Activated CD4-positive, alpha-beta T cell treated with anti-CD3 and anti-CD28 coated beads, Interleukin-2, amount 10 ng/mL, durations not matched to agents 7 days and 5 days (primary cell): ENCODE measurements at places on chromosomes 13 and 19.

DNA sequence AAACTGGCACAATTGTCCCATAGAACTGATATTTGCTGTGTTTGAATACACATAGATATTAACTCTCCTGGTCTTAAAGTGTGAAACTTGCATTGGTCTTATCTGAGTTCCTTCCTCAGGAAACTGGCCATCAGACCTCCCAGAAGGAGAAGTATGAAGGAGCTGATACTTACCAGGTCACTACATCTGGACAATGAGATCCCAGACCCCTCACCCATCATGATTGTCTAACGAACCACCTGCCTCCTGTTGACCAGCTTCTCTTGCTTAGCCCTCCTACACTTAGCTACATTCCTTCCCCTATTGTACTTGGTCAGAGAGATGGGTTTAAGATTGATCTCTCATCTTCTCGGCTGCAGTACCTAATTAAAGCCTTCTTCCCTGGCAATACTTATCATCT, 413.3 kb downstream of the KCTD12 start:
- no peak for DNase-seq

DNA sequence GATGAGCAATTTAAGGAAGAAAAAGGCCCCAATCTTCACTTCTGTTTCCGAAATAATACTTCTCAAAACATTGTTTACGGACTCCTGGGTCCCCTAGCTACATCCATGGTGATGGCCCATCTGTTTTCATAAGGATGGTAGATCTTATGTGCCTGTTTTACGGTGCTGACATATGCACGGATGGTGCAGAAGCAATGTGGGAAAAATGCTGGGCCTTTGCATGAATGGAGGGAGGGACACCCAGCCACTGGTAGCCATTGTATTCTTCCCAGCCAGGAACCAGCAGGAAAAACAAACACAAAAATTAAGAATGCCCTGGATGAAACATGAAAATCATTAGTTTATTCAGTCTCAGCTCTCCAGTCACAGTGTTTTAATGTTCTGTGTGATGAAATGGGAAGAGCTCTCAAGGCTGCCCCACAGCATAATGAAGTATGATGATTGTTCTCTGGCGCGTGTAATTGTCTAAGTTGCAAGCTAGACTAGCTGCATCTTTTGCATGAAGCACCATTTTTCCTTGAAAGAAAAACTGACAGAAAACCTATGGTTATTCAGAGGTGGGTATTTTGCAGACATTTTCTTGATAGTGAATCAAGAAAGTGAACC, 1201.1 kb upstream of the SLC10A2 start:
- DNase-seq: no peak

DNA sequence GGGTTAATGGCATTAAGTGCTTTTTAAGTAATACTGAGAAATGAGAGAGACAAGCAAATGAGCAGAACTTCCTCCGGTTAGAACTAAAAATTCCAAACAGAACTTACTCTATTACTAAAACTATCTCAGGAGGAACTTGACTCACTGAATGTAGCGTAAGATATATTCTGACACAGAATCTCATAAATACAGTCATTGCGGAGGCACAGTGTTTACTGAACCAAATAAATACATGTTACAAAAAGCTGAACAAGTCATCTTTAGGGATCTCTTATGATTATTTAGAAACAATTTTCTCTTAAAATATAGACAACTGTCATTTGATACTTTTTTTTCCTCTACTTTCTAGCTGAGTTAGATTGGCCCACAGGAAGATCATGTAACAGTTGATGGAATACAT, 283.1 kb downstream of the KLF12 start:
- no peak for DNase-seq

GRCh38 chr13:51107996-51108395, 3.1 kb downstream of the C13orf42 start:
- no peak for DNase-seq

GRCh38 chr13:26623125-26623524, 65.6 kb downstream of the WASF3 start:
- DNase-seq: no peak

GRCh38 chr13:68810660-68811059, 1297.0 kb upstream of the ATXN8OS start:
- DNase-seq: no peak

- peak; percentile 43 for DNase-seq
Observed at GRCh38 chr13:30690282-30691188, 44.8 kb upstream of the ALOX5AP start.

- DNase-seq: no peak
Observed at GRCh38 chr19:35212241-35212640, 16.3 kb downstream of the FAM187B start.

- DNase-seq: no peak
Observed at GRCh38 chr13:50060718-50061117, 45.5 kb downstream of the KCNRG start.

DNA sequence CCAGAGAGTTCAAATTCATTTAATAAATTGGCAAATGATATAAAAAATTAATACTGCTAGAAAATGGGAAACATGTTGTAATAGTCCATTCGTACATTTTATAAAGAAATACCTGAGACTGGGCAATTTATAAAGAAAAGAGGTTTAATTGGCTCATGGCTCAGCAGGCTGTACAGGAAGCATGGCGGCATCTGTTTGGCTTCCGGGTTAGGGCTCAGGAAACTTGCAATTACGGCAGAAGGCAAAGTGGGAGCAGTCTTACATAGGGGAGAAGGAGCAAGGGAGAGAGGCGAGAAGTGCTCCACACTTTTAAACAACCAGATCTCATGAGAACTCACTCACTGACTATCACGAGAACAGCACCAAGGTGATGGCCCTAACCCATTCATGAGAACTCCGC, 512.0 kb downstream of the DACH1 start:
- no peak for DNase-seq

- DNase-seq: no peak
Observed at GRCh38 chr13:77866971-77867370, 51.7 kb downstream of the EDNRB start.

DNA sequence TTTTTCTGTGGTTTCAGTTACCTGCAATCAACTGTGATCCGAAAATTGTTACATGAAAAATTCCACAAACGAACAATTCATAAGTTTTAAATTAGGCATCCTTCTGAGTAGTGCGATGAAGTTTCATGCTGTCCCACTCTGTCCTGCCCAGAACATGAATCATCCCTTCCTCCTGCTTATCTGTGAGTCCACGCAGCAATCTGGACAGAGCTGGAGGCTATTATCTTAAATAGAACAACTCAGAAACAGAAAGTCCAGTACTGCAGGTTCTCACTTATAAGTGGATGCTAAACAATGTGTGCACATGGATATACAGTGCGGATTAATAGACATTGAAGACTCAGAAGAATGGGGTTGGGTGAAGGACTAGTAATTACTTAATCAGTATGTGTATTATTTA, 583.7 kb upstream of the SPRY2 start:
- no peak for DNase-seq

DNA sequence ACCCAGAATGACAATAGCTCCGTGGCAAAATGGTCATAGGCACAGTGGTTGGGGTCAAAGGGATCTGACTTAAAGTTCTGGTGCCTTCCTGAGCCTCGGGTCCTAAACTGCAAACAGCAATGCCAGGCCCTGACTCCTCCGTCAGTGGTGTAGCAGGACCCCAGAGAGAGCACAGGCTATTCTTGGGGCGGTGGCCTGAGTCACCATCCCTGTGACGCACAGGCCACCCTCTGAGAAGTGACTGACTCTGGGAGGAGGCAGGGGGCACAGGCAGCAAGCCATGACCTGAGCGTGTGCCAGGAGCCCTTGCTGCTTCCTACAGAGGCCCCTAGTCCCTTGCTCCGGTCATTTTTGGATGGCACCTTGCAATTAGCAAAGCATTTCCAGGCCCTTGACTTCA, 18.7 kb downstream of the PLVAP start:
- no peak for DNase-seq

GRCh38 chr19:49333811-49334288, 1.4 kb upstream of the CD37 start:
- DNase-seq: peak; percentile 81

DNA sequence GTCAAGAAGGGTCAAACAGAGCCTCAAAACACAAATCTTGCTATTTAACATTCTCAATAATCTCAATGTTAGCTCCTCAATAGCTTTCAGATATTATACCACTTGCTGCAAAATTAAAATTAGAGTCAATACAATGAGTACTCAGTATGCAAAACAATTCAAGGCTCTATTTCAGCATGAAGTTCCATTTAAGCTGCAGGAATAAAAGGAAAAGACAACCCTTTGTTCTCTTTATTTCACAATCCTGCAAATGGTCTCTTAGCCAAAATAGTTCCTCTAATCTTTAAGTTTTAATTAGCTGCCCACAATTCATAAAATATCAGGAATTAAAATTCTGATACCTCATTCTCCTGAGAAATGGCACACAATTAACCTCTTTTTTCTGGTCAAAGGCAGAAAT, 40.5 kb upstream of the DCT start:
- no peak for DNase-seq

DNA sequence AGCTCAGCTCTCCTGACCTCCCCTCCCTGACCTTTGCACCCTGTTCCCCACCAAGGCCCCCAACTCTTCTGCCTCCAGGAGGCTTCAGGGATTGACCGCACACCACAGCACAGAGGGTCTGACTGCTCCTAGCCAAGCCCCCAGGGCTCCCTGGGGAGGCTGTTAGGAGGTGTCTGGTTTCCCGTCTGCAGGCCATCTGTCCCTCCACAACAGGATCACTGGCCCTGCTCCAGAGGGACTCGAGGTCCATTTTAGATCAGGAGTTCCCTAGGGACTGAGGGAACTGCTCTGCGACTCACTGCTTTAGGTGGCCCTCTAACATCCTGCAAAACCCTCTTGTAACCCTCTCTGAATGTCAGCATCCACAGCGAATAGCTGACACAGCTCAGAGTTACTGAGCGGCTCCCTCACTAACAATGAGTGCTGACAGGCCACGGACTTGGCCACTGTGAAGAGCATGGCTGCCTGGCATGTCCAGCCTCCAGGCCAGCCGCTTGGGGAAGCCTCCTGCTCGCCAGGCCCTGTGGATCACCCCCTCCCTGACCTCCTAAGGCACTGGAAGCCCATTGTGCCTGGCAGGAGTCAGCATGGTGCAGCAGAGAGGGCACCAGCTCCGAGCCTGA, 17.7 kb downstream of the GRIK5 start:
- DNase-seq: no peak

DNA sequence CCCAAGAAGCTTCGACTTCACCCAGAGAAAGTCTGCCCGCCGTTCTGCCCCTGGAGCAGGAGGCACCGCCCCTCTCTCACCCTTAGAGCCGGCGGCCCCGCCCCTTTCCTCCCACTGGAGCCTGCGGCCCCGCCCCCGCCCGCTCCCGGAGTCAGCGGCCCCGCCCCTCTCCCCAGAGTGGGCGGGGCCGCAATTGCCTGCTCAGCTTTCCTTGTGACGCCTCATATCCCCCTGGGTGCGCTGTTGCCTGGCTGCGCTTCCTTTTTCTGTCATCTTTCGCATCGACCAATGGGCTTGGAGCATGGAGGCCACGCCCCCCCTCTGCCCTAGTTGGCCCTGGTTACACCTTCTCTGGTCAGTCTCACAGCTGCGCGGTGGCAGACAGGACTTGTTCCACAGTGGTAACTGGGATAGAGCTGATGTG, 38.2 kb upstream of the ZNF492 start:
- no peak for DNase-seq

DNA sequence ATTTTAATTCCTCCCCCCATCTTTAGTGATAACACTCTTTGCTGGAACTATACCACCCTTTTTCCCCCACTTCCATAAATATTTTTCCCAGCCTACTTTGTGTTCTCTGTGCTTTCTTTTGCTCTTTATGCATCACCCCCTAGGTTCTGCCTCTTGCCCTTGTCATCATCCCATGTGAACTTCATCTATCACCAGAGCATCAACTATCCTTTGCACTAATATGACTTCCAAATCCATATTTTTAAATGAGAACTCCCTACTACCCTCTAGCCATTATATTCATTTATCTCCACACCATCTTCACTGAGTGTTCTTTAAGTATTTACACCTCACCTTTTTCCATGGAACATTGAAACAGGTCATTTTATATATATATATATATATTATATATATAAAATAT, 452.7 kb downstream of the FOXO1 start:
- DNase-seq: no peak

GRCh38 chr19:51127032-51127431, 2.3 kb downstream of the SIGLEC9 start:
- DNase-seq: no peak

DNA sequence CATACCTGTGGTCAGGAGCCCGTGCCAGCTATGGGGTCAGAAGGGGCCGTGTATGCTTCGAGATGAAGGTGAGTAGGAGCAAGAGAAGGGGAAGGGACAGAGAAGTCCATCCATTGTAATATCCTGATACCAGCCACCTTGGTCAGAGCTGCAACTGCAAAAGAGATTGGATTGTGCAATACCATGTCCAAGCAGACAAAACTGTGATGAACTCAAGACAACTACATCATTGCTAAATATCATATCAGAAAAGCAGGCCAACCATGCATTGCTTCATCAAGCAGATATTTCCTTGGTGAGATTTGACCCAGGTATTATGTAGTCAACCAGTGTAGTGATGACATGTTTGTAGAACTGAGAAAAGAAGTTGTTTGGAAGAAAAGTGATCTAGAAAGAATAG, 12.1 kb downstream of the HNRNPUL1 start:
- no peak for DNase-seq

- no peak for DNase-seq
Observed at GRCh38 chr19:5364674-5365073, 24.1 kb upstream of the PTPRS start.
